Bronchus fibroblast of lung (primary cell): ENCODE measurements at places on chromosomes 5 and 9. TPM values are rescaled to one million over a fixed set of nuclear protein-coding genes. Genes with fewer than 3 reads are reported as not detected.

Gene ERBIN
- total RNA-seq, result 33.9 and 35.5 TPM in 2 replicates

Gene SPINK13
- total RNA-seq, result not detected in 2 replicates

Gene TMEM267
- total RNA-seq, result 4.2 and 5.6 TPM in 2 replicates

Gene CARD6
- total RNA-seq, result 1.8 and 2.4 TPM in 2 replicates

Gene UBAC1
- 40.9 and 43.9 TPM in 2 replicates for total RNA-seq

Gene RASEF
- total RNA-seq, result under 0.01 TPM in 1 of 2 replicates, not detected in the other

Gene PCDHGB1
- 0.30 and 0.34 TPM in 2 replicates for total RNA-seq

Gene DOCK8
- under 0.01 TPM in 1 of 2 replicates, not detected in the other for total RNA-seq

Gene GLRA1
- total RNA-seq, result not detected in 2 replicates

Gene KCNMB1
- not detected in 2 replicates for total RNA-seq

Gene PCDHA13
- not detected in 2 replicates for total RNA-seq

Gene RGS14
- 5.1 and 13.1 TPM in 2 replicates for total RNA-seq

Gene PDGFRB
- total RNA-seq, result 84.2 and 84.7 TPM in 2 replicates

Gene PCDH1
- total RNA-seq, result 0.15 and 0.17 TPM in 2 replicates

Gene ATG10
- total RNA-seq, result 5.1 and 6.6 TPM in 2 replicates

Gene SPOCK1
- total RNA-seq, result 1.2 and 1.7 TPM in 2 replicates

Gene OR13C4
- not detected in 2 replicates for total RNA-seq

Gene CXCL14
- total RNA-seq, result not detected in 2 replicates

Gene STOM
- total RNA-seq, result 66.6 and 73.0 TPM in 2 replicates

Gene CDKN2B-AS1
- total RNA-seq, result 0.84 and 0.89 TPM in 2 replicates

Gene PRRT1B
- not detected in 2 replicates for total RNA-seq

Gene FBLL1
- total RNA-seq, result 0.15 and 0.34 TPM in 2 replicates

Gene BNC2
- total RNA-seq, result 16.3 and 23.9 TPM in 2 replicates

Gene LMX1B
- not detected in 2 replicates for total RNA-seq

Gene DRD1
- total RNA-seq, result not detected in 2 replicates

Gene PLAC8L1
- total RNA-seq, result not detected in 2 replicates

Gene BAAT
- under 0.01 TPM in 1 of 2 replicates, not detected in the other for total RNA-seq

Gene IQGAP2
- total RNA-seq, result 0.17 and 0.30 TPM in 2 replicates

Gene GRM6
- not detected in 2 replicates for total RNA-seq

Gene AQP7
- total RNA-seq, result not detected in 2 replicates

Gene DEPDC1B
- total RNA-seq, result 13.3 and 16.4 TPM in 2 replicates

Gene FAM221B
- total RNA-seq, result not detected in 2 replicates

Gene OR1J2
- total RNA-seq, result not detected in 2 replicates

Gene CMBL
- total RNA-seq, result 3.4 and 5.9 TPM in 2 replicates

Gene GABRA6
- total RNA-seq, result not detected in 2 replicates

Gene IFNB1
- not detected in 2 replicates for total RNA-seq

Gene C5orf52
- total RNA-seq, result not detected in 2 replicates

Gene CXXC5
- 21.6 and 22.0 TPM in 2 replicates for total RNA-seq

Gene PCDHB14
- under 0.01 TPM in 1 of 2 replicates, not detected in the other for total RNA-seq

Gene CATSPER3
- 0.17 and 0.30 TPM in 2 replicates for total RNA-seq

Gene WASHC1
- 3.4 and 4.2 TPM in 2 replicates for total RNA-seq
